ENCODE measurements at places on chromosomes 6 and 20.

DNA sequence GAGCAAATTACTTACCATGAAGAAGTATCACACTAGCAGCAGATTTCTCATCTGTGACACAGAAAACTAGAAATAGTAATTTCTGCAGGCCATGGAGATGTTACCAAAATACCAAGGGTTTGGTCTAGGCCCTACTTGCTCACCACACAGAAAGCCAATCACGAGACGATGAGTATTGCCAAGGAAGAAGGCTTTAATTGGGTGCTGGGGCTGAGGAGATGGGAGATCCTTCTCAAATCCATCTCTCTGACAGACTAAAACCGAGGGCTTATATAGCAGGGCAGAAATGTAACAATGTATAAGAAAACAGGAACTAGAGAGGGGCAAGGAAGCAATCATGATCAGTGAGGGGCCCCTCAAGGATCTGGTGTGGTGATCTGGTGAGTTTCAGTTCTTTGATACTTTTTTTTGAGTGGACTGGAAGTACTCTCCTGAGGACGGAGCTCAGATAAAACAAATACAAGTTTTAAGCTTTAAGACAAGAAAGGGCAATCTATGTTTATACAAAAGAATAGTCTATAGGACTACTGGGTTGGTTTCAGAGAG, 40.9 kb downstream of the RNF182 start:
- DNase-seq = no peak

GRCh38 chr6:17022604-17023003, 79.2 kb upstream of the STMND1 start:
- DNase-seq = no peak

DNA sequence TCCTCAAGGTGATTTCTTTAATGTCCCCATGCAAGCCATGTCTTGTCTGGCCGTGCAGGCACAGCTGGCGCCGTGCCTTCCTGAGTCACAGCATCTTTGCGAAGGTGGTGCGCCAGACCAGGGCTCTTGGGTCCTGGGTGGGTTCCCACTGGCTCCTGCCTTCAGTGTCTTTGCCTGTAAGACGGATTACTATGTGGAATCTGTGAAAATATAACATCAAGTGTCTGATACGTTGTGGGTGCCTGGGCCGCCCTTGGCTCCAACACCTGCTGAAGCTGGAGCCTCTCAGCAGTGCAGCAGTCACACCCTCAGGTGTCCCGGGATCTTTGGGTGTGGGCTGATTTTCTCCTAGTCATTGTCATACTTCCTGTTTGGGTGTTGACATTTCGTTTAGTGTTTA, 3.2 kb downstream of the OSBPL2 start:
- no peak for DNase-seq

- DNase-seq = no peak
Measured at GRCh38 chr6:7080311-7080710, 27.4 kb upstream of the RREB1 start.

DNA sequence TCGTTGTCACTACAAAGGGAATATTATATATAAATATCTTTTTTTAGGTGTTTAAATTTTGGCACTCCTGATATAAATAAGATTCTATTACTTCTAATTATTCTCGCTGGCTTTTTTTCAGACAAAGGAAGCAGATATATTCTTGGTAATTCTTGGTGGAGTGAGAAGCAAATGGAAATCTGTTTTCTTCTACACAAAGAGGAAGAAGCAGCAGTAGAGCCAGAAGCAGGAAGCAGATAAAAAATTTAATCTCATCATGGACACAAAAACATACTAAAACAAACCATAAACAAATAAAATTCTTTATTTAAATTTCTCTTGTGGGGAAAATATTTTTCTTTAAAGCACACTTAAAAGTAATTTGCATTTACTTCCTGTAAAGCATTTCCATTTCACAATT, 3.7 kb upstream of the KIAA0319 start:
- DNase-seq = no peak

- DNase-seq = no peak
Measured at GRCh38 chr6:7189101-7189758, 81.5 kb downstream of the RREB1 start.

- DNase-seq = no peak
Measured at GRCh38 chr6:135496800-135497411, 634 bp downstream of the AHI1 start.

DNA sequence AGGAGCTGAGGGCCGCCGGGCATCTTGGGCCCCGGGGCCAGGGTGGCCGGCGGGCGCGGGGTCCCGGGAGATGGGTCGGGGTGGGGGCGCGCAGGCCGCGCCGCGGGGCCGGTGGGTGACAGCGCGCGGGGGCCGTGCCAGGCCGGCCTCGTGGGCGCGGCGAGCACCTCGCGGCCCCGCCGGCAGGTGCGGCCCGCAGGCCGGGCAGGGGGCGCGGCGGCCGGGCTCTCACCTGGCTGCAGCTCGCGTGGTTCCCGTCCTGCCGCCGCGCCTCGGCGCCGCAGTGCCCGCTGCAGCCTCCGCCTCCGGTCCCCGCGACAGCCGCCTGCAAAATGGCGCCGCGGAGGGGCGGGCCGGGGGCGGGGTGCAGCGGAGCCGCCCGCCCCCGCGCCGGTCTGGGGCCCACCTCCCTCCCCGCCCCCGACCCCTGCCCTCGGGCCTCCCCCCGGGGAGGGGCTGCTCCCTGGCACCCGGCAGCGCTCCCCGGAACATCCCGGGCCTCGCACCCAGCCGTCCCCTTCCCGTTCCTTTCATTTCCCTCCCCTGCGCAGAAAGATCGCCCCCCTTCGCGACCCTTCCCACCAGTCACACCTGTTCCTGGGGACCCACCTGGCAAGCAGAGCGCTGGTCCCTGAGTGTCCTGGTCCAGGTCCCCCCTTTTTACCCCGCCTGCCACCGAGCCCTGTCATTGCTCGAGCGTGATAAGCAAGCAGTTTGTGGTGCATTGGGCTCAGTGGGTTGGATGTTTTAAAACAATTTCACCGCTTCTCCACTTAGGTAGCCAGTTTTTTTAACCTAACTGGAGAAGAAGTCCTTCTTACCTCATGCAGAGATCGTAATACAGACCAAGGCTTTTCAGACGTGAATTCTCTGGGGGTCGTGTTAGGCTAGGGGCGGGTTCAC, at the start of gene SLC23A2:
Gene SLC23A2 (minus strand): TSS at position 337 of the 903 bp plus-strand sequence. CDS start 68,948 bp downstream, outside the sequence.
- DNase-seq = no peak

Measured in amygdala (tissue), 56 donors.